ENCODE measurements at places on chromosomes 6 and 20.

GRCh38 chr20:49938173-49939163 lies 2.3 kb downstream of the RNF114 start:
- DNase-seq, result peak; percentile 82

DNA sequence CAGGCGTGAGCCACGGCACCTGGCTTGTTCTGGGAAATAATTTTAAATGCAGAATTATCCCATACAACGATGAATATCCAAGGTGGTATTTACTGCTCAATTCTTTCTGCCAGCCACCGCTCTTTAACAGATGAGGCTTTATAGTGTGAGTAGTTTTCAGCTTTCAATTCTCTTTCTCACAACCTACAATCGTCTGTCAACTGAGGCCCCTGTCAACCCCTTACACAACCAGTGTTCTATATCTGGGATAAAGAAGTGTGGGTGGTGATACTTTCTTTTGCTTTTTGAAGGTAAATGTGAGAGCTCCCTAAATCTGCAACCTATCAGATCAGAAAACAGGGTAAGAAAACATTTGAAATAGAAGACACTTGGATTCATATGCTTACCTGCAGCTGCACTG lies 22.5 kb downstream of the STAU1 start:
- no peak for DNase-seq

DNA sequence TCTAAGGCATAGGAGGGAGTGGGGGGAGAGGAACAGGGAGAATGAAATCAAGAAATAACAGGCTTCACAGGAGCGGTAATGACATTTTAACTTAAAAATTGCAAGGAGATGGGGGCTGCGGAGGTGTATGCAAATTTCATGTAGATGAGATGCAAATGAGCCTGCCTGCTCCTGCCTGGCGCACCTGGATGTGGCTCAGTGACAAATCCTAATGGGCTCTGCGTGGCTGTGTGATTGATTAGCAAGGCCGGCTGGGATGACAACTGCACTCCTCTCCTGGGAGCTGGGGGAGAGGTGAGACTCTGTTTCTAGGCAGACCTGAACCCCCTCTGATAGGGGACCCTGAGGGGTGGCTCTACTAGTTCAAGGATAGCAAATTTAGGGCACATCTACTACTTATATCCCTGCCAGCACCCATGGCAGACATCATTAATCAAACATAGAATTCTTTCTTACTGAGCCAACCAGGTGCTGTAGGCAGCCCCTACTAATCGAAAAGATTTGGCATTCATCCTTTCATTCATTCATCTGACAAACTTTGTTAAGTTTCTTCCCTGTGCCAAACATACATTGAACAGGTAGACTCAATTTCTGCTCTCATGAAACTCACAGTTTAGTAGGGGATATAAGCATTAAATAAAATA lies 38.4 kb upstream of the TGM2 start:
- DNase-seq, result no peak

- no peak for DNase-seq
These were observed 64.7 kb downstream of the ARHGAP18 start for GRCh38 chr6:129645106-129645829.

DNA sequence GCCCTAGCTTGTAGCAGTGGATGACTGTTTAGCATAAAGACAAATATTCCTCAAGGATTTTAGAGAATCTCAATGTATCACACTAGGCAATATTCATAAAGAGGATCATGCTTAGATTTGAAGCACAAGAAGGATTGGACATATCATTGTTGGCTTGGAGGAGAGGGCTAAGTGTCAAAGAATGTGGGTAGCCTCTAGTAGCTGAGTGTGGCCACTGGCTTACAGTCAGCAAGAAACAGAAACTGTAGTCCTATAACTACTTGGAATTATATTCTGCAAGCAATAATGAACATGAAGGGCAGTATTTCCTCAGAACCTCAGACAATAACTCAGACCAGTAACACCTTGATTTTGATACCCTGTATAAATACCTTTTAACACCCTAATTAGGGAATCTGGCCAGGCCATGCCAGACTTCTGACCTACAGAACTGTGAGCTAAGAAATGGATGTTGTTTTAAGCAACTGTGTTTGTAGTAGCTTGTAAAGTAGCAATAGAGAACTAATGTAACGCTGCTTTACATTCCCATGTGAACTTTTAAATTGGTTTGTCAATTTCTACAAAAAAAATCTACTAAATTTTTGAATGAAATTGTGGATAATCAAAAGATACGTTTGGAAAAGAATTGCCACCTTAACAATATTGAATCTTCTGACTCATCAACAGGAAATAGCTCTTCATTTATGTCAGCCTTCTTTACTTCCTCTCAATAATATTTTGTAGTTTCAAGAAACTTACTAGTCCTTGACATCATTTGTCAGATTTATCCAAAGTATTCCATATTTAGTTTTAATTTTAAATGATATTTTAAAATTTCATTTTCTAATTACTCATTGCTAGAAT lies 65.2 kb upstream of the RSPO3 start:
- peak; percentile 41 for DNase-seq

DNA sequence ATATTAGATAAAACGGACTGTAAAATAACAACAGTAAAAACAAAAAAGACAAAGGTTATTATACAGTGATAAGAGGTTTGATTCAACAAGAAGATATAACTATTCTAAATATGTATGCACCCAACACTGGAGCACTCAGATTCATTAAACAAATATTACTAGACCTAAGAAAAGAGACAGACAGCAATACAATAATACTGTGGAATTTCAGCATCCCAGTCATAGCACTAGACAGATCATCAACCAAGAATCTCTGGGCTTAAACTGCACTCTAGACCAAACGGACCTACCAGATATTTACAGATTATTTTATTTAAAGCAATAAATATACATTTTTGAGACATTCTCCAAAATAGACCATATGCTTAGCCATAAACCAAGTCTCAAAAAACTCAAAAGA lies 263.8 kb downstream of the C6orf118 start:
- no peak for DNase-seq

GRCh38 chr20:4113615-4114603 lies 98.6 kb upstream of the RNF24 start:
- no peak for DNase-seq

- no peak for DNase-seq
These were observed 129.5 kb upstream of the MMS22L start for GRCh38 chr6:97412511-97412910.

DNA sequence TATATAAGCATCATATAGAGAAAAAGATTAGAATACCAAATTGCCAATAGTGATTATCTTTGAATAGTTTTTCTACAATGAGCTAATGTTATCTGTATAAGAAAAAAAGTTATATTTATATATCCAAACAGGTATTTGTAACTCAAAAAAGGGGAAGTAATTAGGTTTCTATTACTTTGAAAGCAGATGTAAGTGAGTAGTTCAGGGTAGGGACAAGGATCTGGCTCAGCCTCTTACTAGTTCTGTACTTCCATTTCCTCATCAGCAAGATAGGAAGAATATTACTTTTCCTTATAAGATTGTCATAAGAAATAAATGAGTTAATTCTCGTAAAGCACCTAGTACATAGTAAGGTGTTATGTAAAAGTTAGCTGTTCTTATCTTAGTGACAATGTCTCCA lies 32.2 kb downstream of the AHI1 start:
- DNase-seq, result no peak

DNA sequence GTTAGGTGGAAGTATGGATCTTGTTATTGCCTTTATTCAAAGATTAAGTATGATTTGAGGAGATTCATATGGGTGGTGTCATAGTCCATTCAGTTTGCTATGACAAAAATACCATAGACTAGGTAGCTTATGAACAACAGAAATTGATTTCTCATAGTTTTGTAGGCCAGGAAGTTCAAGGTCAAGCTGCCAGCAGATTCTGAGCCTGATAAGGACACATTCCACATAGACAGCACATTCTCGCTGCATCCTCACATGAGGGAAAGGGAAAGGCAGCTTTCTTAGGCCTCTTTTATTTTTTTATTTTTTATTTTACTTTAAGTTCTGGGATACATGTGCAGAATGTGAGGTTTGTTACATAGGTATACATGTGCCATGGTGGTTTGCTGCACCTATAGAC lies 27.7 kb downstream of the ME1 start:
- DNase-seq, result no peak

All from RPMI7951 (cell line).